ENCODE measurements at places on chromosomes 7 and 10. TPM values are rescaled to one million over a fixed set of nuclear protein-coding genes. Genes with fewer than 3 reads are reported as not detected.

Gene CHRM2
- total RNA-seq, result not detected

DNA sequence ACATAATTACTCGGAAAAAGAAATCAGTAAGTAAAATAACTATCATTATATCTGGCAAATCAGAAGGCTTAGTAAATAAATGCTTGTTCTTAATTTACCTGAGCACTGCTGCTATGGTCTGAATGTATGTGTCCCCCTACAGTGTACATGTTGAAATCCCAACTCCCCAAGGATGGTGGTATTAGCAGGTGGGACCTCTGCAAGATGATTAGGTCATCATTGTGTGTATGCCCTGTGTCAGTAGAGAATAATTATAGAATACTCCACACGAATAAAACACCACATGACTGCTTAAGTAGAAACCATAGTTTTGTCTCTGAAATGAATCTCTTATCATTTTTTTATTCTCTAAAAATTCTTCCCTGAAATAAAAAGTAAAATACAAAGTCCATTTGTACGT, 101.6 kb downstream of the RNF133 start:
- DNase-seq, result no peak

Gene TAC1
- 1.2 TPM for total RNA-seq

Gene CNTNAP2
- not detected for total RNA-seq

Measured in aorta (tissue), 5 donors.